ENCODE measurements at places on chromosomes 4 and X. TPM values are rescaled to one million over a fixed set of nuclear protein-coding genes. Genes with fewer than 3 reads are reported as not detected.

DNA sequence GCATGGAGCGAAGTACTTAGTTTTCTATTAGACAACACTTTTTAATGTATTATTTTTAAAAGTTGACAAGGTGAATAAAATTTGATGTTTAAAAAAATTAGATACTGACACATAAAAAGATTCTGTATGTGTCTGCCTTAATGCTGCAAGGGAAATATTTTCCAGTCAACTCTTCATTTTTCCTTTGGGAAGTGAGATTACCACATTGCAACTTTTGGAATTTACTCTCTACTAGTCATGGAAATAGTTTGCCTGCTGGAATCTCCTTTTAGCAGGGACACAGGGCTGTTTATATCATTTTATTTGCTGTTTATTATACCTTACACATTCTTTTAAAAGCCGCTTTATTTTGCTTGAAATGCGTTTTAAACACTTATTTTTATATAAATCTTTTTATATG lies 135.1 kb downstream of the MID1 start:
- no peak overlapping the region for H3K27ac ChIP-seq
- DNase-seq, result no peak
- H3K4me1 ChIP-seq, result no peaks in the 10 kb centered on the region
- no peaks in the 10 kb centered on the region for H3K27me3 ChIP-seq
- no peak overlapping the region for H3K4me3 ChIP-seq

DNA sequence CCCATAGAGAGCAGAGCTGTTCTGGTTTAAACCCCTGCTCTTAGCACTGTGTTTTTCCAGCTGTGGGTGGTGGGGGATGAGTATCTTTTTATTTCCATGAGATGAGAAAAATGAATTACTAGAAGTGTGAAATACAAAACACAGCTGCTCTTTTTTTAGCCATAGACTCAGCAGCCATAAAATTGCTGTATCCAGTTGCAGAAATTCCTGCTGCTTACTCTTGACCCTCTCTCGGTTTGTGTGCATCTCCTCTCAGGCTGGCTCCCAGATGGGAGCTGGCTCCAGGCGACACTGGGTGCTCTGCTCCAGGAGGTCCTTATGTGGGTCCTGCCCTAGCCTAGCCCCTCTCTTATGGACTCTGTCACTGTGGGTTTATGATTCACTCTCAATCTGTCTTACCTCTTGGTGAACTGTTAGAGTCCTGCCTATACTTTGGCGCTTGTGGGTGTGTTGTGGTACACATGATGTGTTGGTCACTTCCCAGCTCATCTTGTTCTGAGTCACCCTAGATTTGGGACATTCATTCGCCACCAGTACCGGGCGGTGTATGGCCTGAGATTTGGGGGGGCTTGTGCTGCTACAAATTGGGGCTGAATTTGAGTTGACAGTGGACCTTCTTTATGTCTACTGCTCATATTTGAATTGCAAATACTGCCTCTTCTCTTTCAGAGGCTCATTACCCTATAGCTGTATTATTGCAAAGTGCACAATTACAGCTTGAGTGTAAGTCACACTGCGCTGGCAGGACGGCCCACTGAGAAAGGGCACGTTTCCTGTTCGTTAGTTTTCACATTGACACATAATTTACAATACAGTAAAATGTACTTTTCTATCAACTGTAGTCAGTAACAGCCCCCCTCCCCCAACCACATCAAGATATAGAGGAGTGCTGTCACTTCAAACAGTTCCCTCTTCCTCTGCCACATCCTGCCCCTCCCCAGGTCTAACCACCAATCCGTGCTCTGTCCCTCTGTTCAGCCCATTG lies 46.9 kb upstream of the MSANTD1 start:
- H3K36me3 ChIP-seq, result peaks cover 5% of the 10 kb centered on the region
- H3K27ac ChIP-seq, result no peak overlapping the region
- peak; percentile 21 for DNase-seq
- H3K27me3 ChIP-seq, result no peaks in the 10 kb centered on the region

DNA sequence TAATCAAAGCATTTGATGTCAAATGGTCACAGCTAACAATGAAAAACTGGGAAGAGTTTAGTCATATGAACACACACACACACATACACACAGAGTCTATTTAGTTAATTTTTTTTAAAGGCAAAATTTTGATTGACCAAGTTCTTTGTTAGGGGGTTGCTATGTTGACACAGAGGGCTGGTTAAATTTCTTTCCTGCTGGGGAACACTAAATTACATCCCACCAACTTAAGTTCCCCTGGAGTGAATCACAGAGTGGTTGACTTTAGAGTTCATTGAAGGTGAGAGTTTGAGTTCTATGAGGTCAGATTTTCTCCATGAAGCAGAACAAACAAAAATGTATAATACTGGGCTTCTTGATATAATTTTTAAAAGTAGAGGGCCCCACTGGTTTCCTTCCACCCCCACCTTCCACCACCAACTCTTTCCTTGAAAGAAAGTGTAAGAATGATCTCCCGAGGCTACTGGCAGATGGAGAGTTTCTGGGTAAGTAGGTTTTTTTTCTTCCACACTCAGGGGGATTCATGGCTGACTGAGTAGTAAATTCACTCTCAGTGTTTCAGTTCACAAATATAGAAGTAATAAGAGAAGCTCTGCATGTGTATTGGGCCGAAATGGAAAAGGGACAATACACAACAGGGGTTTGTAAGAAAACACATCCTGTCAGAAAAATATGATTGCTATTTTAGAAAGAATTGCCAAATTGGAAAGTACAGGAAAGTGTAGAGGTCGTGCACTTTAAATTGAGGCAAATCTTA lies 917.0 kb upstream of the LCORL start:
- no peaks in the 10 kb centered on the region for H3K4me1 ChIP-seq
- H3K36me3 ChIP-seq, result no peaks in the 10 kb centered on the region
- H3K27me3 ChIP-seq, result no peaks in the 10 kb centered on the region
- H3K4me3 ChIP-seq, result no peak overlapping the region
- H3K27ac ChIP-seq, result no peak overlapping the region
- no peak for DNase-seq

- DNase-seq, result no peak
- no peaks in the 10 kb centered on the region for H3K4me1 ChIP-seq
- no peak overlapping the region for H3K27ac ChIP-seq
- H3K36me3 ChIP-seq, result no peaks in the 10 kb centered on the region
- peaks cover 2% of the 10 kb centered on the region for H3K27me3 ChIP-seq
Measured at GRCh38 chrX:40097141-40097503, 636 bp downstream of the BCOR start.

DNA sequence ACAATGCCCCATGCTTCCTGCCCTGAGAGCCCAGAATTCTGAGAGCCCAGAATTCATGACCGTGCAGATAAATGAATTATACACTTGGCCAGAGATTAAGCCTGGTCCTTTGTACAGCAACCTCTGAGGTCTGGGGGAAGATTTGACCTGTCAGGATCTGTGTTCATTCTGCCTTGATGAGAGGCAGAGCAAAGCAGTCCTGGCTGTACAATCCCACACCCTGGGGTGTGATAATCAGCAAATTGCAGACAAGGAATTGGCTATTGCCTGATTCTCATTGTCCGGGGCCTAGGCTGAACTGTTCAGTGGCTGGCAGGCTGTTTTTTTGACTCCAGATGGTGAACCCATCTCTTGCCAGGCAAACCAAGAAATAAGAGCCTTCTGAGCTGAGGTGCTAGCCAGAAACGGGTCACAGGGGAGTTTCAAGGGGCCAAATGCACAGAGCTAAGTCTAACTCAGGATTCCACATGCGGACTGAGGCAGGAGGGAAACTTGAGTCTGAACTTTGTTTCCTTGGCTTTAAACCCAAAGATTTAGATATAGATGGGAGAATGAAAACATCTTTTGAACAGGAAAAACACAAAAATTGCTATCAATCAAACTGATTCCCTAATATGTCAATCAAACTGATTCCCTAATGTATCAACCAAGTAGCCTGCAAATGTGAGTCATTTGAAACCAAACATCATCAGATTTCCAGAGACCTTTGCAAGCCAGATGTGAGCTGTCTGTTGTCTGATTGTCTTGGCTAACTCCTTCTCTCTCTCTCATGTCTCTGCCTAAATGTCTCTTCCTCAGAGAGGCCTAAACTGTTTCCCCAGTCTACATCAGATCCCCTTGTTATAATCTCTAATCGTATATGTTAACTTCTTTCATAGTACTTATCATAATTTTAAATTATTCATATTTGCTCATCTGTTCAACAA lies 159.3 kb downstream of the ATG4A start:
- no peaks in the 10 kb centered on the region for H3K4me1 ChIP-seq
- H3K27me3 ChIP-seq, result no peaks in the 10 kb centered on the region
- no peak overlapping the region for H3K4me3 ChIP-seq

GRCh38 chr4:77201343-77201742 lies 44.3 kb downstream of the CCNG2 start:
- no peak overlapping the region for H3K4me3 ChIP-seq
- H3K36me3 ChIP-seq, result no peaks in the 10 kb centered on the region
- no peaks in the 10 kb centered on the region for H3K27me3 ChIP-seq
- no peak overlapping the region for H3K27ac ChIP-seq
- no peaks in the 10 kb centered on the region for H3K4me1 ChIP-seq

DNA sequence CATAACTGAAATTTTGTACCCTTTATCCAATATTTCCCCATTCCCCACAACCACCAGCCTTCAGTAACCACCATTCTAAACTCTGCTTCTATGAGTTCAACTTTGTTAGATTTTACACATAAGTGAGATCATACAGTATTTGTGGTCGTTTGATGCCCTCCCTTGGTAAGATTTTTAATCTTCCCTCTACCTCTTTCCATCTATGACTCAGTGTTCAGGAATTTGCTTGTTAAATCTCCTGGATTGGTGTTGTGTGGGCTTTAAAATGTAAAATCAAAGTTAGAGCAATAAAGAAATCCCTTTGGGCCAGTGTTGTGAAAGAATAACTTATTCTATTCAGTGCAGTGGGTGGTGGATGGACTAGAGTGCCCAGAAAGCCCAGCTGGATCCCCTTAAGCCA lies 37.4 kb downstream of the SLC16A2 start:
- no peaks in the 10 kb centered on the region for H3K36me3 ChIP-seq
- H3K4me3 ChIP-seq, result no peak overlapping the region
- no peaks in the 10 kb centered on the region for H3K4me1 ChIP-seq
- no peak for DNase-seq
- no peak overlapping the region for H3K27ac ChIP-seq

GRCh38 chr4:173449380-173449717 lies 50.4 kb upstream of the SCRG1 start:
- H3K36me3 ChIP-seq, result peaks cover 2% of the 10 kb centered on the region
- H3K4me1 ChIP-seq, result no peaks in the 10 kb centered on the region
- DNase-seq, result no peak
- H3K4me3 ChIP-seq, result no peak overlapping the region

DNA sequence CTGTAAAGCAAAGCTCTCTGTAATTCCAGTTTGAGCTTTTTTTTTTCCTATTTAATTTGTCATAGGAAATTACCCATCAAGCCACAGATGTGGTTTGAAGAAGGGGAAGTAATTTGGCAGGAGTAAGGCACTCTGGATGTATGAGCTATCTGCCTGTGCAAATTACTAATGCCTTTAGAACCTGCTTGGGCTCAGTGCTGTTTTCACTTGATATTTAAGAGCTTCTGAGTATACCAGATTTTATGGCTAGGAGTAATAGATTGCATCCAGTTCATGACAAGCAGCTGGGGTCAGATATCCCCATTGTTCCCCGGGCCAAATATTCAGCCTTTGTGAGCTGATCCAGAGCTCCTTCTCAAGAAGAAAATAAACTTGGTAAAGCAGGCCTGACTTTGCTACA lies 89.1 kb downstream of the DCAF8L2 start:
- no peaks in the 10 kb centered on the region for H3K4me1 ChIP-seq
- no peak overlapping the region for H3K27ac ChIP-seq
- H3K36me3 ChIP-seq, result no peaks in the 10 kb centered on the region
- DNase-seq, result no peak

GRCh38 chrX:148555101-148555500 lies 54.7 kb downstream of the AFF2 start:
- no peaks in the 10 kb centered on the region for H3K27me3 ChIP-seq
- no peak overlapping the region for H3K4me3 ChIP-seq
- no peaks in the 10 kb centered on the region for H3K36me3 ChIP-seq
- H3K4me1 ChIP-seq, result no peaks in the 10 kb centered on the region
- no peak overlapping the region for H3K27ac ChIP-seq

DNA sequence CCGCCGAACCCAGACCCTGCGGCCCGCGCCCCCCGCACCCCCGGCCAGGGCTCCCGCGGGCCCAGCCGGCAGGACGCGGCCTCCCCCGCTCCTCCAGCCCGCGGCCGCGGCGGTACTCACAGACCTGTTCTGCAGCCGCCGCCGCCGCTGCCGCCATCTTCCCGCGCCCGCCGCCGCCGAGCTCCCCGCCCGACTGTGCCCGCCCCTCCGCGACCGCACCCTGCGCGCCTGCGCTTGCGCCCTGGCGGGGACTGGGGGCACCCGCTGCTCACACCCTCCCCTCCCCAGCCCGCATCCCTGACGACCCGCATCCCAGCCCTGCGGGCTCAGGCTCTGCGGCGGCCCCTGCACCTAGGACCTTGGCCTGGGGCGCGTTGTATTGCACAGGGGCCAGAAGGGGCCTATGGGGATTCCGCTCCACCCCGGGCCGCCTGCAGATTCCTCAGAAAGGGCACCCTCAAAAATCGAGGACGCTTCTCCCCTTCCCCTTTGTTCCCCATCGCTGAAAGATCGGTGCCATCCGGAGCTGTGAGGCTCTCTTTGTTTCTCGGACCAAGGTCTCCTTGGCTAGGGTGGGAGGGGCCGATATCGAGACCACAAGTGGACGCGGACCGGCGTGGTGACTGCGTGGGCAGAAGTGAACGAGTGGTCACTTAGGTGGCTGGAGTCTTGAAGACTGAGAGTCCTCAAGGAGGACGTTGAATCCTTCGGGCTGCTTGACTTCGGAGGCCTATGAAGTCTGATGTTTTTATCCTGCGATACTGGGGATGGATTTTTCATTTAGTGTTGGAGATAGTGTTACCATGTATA lies at the start of gene SGCB:
Gene SGCB (minus strand): TSS at position 197 of the 810 bp plus-strand sequence. CDS start 40 bp downstream, at position 157.
- H3K4me3 ChIP-seq, result peak within 1 kb of the TSS; percentile 99
- DNase-seq, result peak; percentile 80
- no peaks in the 10 kb centered on the region for H3K27me3 ChIP-seq
- peaks cover 6% of the 10 kb centered on the region for H3K4me1 ChIP-seq
- H3K36me3 ChIP-seq, result no peaks in the 10 kb centered on the region
- peak within 1 kb of the TSS; percentile 6 for H3K27ac ChIP-seq

- H3K27ac ChIP-seq, result no peak overlapping the region
- DNase-seq, result no peak
- peak overlapping the region; percentile 26 for H3K4me3 ChIP-seq
- no peaks in the 10 kb centered on the region for H3K27me3 ChIP-seq
- no peaks in the 10 kb centered on the region for H3K36me3 ChIP-seq
Measured at GRCh38 chr4:152382057-152382785, 153.7 kb downstream of the FBXW7 start.

DNA sequence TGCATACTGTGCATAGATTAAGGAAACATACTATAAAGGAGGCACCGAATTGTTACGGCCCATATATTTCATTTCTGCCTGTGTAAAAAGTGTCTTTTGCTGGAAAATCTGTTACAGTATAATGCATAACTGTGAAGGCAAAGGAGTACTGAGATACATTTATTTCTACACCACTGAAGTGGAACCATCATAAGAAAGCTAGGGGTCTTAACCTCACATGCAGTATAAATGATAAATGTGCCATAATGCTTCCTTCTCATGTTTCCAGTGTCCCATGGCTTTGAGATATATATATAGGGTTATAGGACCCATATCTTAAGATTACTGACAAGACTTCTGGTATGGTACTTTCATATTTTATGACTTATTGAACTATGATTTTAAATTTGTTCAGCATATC lies 713.8 kb upstream of the PABPC4L start:
- no peak for DNase-seq
- no peak overlapping the region for H3K4me3 ChIP-seq
- no peaks in the 10 kb centered on the region for H3K4me1 ChIP-seq
- no peak overlapping the region for H3K27ac ChIP-seq
- H3K27me3 ChIP-seq, result no peaks in the 10 kb centered on the region

CLIC2 gene
- total RNA-seq, result 17.0 TPM
